NCI-H526 (cell line): ENCODE measurements at places on chromosomes 3 and 15.

DNA sequence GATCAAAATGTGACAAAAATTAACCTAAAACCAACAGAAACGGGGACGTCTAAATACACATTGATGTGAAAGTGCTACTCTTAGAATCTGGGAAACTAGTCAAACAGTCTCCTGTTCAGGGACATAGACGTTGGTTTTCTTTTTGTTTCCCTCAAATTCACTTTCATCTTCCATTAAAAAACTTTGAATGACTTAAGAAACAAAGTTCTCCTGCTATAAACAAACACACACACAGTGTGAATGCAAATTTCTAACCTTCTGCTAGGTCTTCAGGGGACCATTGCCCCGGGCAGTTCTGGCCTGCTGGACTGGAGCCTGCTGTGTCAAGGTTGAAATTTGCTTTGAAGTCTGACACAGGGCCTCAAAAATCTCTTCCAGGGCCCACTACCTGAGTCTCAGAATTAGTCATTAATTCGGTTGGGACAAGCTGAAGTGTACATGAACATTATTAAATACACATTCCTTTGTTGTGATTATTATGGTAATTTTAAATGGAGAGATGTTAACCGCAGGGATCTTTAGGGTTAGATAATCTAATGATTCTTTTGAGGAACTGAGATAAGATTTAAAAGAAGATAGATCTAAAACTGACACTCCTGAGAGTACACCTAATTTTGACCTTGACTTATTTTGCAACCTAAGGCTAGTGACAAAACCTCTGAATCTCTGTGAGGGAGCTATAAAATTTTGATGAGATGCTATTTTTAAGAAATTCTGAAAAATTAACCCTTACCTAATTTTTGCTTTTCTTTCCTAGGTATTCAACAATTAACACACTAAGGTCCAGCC is 1260.4 kb downstream of the ROBO1 start:
- no peak for DNase-seq

DNA sequence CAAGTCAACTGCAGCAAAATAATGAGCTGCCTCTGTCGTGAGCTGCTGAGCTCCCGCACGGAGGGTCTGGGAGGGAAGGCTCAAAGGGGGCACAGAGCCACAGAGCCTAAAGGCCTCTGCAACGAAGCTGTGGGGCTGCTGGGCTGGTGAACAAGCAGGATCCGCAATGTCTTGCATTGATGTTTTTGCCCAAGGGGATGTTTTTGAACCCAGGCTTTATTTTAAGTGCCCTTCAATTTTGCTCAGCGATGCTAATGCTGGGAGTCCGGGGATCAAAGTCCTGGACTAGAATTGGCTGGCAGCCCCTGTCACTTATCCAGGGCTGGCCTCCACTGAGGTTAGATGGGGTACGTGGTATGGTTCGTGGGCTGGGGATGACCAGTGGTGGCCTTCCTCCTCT is 240.0 kb downstream of the VPS13C start:
- no peak for DNase-seq

DNA sequence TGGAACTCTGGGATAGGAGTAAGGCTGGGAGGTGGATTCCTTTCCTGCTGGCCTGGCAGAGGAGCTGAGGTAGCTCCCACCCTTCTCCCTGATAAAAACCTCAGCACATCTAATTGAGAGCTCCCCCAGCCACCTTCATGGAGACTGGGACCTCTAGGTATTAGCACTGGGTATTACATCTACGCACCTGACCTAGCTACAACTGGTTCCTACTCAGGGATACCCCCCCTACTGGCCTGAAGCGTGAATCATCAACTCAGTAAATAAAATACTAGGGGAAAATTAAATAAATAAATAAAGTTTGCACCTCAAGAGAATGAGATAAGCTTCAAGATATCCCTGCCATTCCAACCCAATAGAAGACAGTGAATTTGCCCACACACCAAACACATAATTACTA is 140.4 kb downstream of the NEK10 start:
- peak; percentile 10 for DNase-seq

- no peak for DNase-seq
Measured at GRCh38 chr3:32046102-32046501, 60.3 kb upstream of the GPD1L start.

DNA sequence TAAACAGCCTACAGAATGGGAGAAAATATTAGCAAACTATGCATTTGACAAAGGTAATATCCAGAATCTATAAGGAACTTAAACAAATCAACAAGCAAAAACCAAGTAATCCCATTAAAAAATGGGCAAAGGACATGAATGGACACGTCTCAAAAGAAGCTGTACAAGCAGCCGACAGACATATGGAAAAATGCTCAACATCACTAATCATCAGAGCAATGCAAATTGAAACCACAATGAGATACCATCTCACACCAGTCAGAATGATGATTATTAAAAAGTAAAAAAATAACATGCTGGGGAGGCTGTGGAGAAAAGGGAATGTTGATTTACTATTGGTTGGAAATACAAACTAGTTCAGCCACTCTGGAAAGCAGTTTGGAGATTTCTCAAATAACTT is 30.7 kb upstream of the PPM1L start:
- peak; percentile 8 for DNase-seq

- no peak for DNase-seq
Measured at GRCh38 chr3:165347526-165347925, 151.3 kb upstream of the SLITRK3 start.

GRCh38 chr3:184154885-184155643 is at the start of gene DVL3:
DVL3 (plus strand) TSS chr3:184155377; CDS start chr3:184155636, 259 bp downstream.
- peak; percentile 71 for DNase-seq
